Caudate nucleus (tissue), 63 donors: ENCODE measurements at places on chromosomes 4 and X.

- peak; percentile 48 for DNase-seq
These were observed 21.8 kb upstream of the JAKMIP1 start for GRCh38 chr4:6221851-6222760.

GRCh38 chr4:4248885-4249203, 821 bp upstream of the TMEM128 start:
- DNase-seq, result no peak

- no peak for DNase-seq
These were observed 99.6 kb upstream of the INTU start for GRCh38 chr4:127533028-127533700.

GRCh38 chrX:136608295-136608933, 39.5 kb upstream of the CD40LG start:
- DNase-seq, result no peak
